Activated CD4-positive, CD25-positive, alpha-beta regulatory T cell treated with anti-CD3 and anti-CD28 coated beads, Interleukin-2, amount 50 U/mL, for 24 hours (primary cell): ENCODE measurements at places on chromosomes 7 and 10.
A peak's percentile ranks its signal among the peaks of the same experiment; 100 is the strongest.

- no peak for ATAC-seq
Measured at GRCh38 chr10:17237149-17237527, 9.1 kb downstream of the VIM start.

- no peak for ATAC-seq
Measured at GRCh38 chr7:55538538-55538937, 33.8 kb downstream of the VOPP1 start.

DNA sequence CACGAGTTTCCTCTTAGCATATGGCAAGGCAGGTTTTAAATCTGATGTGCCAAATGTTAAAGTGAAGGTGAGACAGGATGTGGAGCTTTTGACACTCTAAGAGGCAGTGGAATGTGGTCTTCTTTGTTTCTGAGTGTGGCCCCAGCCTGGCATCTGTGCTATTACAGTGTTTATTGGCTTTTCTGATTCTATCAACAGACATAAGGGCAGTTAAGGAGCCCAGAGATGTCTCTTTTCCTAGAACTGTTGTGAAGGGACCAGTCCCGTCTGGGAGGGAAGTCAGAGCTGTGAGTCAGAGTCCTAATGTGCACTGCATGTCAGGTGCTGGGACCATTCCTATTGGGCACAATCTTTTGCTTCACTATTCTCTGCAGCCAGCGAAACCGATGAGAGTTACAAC, 32.5 kb downstream of the TRUB1 start:
- no peak for ATAC-seq

DNA sequence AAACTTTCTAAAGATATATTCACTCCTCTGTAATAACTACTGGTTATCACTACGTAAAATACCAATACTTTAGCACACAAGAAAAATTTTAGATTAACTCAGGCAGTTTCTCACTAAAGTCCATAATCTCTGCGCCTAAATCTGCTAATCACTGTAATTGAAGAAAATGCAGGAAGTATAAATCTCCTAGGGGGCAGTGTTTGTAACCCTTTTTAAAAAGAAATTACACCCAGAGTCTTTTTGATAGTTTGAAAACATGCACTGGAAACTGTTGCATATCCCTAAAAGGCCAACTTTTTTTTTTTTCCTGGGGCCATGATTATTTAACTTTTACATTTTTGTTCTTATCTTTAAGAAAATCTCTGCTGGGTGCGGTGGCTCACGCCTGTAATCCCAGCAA, 209.6 kb downstream of the KIAA1217 start:
- ATAC-seq, result no peak

- no peak for ATAC-seq
Measured at GRCh38 chr7:129282865-129283264, 58.0 kb downstream of the AHCYL2 start.

DNA sequence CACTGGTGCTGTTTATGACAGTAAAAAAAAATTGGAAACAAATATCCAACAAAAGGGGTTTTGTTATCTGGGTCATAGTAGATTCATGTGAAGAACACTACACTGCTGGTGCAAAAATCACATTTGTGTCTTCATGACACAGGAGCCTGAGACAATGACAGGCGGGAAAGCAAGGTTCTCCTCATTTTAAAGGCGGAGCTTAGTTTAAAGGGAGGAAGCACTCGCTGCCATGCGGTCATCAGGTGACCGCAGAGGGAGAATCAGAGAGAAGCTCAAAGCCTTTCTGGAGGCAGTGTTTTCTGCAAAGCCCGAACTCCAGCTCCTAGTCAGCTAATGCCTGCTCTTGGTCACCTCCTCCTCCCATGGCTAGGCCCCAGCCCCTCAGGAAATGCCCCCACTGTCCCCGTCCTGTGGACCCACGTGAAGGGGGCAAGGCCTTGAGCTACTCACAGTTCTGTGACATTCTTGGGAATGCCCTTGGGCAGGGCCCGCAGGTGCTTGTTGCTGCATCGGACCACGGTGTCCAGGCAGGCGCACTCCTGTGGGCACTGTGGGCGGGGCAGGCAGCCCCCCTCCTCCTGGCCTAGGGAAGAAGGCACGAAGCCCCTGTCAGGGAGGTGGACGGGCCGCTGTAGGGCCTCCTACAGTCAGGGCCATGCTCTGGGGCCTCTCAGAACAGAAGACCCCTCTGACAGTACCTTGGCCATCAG, 146.1 kb downstream of the SLIT1 start:
- ATAC-seq, result no peak

GRCh38 chr10:11319990-11320602, 291.4 kb downstream of the USP6NL start:
- ATAC-seq, result peak; percentile 50

GRCh38 chr10:97319671-97320479, 804 bp downstream of the FRAT1 start:
- ATAC-seq, result peak; percentile 61

DNA sequence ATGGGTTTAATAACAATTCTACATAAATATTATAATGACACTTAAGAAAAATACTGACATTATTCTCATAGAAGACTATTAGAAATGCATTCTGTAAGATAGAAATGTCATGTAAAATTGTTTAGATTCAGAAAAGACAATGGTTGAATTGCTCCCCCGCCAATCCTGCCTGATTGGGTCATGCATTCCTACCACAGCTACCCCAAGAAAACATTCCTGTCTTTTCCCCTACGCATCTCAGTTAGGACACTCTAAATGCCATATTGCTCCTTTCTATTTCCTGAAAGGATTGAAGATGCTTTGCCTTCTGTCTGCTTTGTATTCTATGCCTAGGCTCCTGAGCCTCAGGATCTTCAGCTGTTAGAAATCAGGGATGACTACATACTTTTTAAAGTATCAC, 109.4 kb downstream of the DGKB start:
- no peak for ATAC-seq

- no peak for ATAC-seq
Measured at GRCh38 chr10:6813306-6813705, 233.2 kb upstream of the PRKCQ start.

- ATAC-seq, result no peak
Measured at GRCh38 chr10:697097-697875, 7.8 kb upstream of the DIP2C start.

DNA sequence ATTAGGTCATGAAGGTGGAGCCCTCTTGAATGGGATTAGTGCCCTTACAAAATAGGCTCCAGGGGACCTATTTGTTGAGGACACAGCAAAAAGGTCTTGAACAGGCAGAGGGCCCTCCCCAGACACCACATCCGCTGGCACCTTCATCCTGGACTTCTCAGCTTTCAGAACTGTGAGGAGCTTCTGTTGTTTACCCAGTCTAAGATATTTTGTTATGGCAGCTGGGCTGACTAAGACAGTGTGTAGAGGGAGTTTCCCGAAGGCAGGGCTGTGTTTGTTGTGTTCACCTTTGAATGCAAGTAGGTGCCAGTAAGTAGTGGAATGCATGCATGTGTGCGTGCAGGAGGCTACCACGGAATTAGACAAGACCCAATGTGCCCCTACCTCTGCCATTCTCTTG, 106.7 kb downstream of the PTPRE start:
- peak; percentile 43 for ATAC-seq

- ATAC-seq, result no peak
Measured at GRCh38 chr7:770741-771166, 43.7 kb upstream of the PRKAR1B start.

GRCh38 chr7:41940760-41941343, 238.0 kb upstream of the INHBA start:
- ATAC-seq, result peak; percentile 71

DNA sequence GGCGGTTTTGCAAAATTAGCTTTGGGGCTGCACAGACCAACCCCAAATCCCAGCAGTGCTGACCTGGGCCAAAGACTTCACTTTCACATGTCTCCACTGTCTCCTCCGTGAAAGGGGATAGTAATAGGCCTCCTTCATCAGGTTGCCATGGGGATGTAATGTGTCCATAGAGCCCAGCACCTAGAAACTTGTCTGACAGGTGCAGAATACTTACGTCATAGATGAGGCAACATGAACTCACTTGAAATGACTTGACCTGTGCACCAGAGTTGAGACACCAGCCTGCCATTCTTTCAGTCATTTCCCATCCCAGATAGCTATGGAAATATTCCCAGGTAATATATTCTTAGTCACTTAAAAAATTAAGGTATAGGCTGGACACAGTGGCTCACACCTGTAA, 94.2 kb downstream of the INSYN2A start:
- ATAC-seq, result no peak

DNA sequence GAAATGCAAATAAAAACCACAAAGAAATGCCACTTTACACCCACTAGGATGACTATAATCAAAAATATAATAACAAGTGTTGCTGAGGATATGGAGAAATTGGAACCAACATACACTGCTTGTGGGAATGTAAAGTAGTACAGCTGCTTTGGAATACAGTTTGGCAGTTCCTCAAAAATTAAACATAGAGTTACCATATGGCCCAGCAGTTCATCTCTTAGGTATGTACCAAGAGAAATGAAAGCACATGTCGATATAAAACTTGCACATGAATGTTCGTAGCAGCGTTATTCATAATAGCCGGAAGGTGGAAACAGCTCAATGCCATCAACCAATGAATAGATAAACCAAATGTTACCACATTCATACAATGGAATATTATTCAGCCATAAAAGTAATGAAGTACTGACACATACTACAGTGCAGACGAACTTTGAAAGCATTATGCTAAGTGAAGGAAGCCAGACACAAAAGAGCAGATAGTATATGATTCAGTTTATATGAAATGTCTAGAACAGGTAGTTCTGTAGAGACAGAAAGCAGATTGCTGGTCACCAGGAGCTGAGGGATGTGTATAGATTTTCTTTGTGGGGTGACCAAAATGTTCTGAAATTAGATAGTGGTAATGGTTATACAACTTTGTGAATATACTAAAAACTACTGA, 12.4 kb downstream of the BCAP29 start:
- no peak for ATAC-seq

DNA sequence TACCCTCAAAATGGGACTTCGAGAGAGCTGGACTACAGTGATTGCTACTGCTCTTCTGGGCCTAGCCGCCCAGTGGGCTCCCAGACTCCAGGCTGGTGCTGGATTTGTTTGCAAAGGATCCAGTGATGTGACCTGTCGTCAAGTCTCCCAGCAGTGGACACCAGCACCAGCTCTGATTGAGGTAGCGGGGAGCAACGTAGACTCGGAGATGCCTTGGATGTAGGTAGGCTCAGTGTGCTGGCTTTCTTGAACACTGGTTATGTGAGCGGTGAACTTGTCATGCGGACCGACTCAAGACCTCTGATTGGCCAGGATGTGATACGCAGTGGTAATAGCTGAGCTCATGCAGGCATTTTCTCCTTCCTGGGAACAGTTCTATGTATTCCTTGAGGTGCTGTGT, 19.4 kb downstream of the AKR1C2 start:
- ATAC-seq, result no peak

DNA sequence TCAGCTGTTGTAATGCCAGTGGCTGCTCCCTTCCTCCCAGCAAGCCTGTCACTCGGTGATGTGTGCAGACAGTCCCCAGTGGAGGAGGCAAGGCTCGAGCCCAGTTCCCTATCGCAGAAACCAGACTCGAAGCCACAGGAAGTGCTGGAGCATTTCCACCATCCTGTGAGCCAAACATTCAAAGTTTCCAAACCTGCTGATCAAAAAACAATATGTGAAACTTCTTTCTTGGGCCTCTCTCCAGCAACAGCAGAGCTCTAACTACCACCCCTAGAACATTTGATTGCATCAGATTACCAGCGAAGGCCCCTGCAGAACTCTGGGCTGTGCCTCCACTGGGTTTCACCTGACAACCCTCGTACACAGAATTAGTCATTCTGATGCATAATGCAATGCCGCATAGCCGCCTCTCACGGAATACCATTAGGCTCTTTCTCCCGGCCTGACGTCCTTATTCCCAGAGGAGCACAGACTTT, 94.0 kb downstream of the ELMO1 start:
- peak; percentile 73 for ATAC-seq

DNA sequence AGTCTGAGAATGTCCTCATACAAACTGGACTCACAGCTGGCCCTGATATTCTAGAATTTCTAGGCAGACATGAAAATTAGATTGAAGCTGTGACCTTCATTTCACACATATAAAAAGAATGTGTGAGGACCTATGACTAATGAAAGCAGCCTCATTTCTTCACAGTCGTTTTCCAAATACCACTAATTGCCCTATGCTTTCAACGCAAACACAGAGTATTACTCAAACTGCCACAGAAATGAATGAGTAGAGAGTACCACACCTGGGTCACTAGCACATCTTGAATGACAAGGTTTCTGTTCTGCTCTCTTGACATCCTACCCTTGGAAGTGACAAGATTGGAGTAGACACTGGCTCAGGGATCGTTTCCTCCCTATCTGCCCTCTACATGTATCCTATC, 142.4 kb downstream of the C1GALT1 start:
- ATAC-seq, result no peak

DNA sequence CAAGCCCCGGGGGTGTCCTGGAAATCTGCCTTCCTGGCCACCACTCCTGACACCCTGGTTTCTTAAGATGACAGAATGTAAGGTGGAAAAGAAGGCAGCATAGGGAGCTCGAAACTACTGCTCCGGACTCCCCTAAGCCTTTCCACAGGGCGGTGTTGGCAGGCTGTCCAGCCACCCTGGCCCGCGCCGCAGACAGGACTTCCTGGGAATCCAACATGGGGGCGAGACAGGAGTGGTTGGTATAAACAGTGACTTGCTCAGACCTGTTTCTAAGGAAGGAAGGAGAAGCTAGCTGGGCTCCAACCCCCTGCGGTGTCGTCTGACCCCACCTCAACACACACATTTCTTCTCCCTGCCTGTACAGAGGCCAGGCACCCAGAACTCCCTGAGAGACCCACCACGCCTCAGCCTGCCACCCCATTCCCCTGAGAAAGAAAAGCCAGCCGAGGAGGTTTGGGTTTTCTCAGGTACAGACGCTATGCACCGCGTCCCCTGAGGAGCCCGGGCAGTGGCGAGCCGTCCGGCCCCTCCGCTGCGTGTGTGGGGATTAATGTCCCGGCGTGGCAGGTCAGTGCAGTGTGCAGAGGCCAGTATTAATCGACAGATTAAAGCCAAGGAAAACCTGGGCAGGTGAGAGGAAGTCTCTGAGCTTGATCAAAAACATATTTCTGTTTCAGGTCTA, 349.6 kb upstream of the MKI67 start:
- ATAC-seq, result no peak

- no peak for ATAC-seq
Measured at GRCh38 chr7:101940830-101941229, 123.4 kb downstream of the CUX1 start.

GRCh38 chr10:1980459-1980858, 243.1 kb upstream of the ADARB2 start:
- ATAC-seq, result no peak
